CD4-positive, alpha-beta T cell (primary cell): ENCODE measurements at places on chromosomes 3 and 15.

DNA sequence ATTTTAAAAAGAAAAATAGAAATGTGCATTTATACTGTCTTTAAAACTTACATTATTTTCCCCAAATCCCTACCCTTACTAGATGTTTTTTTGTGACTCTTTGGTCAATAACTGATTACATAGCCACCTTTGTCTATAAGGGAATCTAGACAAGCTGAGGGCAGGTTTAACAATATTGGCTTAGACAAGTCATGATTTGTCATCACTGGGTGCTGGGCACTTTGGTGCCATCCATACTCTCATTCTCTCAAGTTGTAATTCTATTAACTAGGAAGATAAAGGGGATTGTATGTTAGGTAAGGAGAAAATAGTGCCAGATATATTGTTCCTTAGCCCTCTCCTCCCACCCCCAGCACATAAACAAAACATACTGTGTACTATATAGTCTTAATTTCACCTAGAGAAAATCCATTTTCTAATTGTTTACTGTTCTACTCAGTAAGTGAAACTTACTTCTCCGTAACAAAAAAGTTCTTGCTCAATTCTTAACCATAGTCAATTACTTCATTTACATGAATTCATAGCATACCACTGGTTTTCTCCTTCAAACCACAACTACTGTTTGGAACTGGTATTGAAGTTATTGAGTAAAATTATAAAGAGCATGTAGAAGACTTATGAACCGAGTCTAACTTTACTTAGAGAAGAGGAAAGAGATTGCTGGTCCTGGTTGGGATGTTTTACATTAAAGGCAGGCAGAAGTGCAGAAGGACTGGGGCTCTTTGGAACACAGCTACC is 877.1 kb downstream of the PDCD6IP start:
- DNase-seq = no peak

GRCh38 chr3:167051421-167051820 is 328.7 kb downstream of the ZBBX start:
- DNase-seq = no peak

GRCh38 chr3:128078322-128078721 is 26.1 kb downstream of the SEC61A1 start:
- no peak for DNase-seq

- DNase-seq = no peak
Measured at GRCh38 chr3:59451800-59452746, 402.2 kb upstream of the CFAP20DC start.

DNA sequence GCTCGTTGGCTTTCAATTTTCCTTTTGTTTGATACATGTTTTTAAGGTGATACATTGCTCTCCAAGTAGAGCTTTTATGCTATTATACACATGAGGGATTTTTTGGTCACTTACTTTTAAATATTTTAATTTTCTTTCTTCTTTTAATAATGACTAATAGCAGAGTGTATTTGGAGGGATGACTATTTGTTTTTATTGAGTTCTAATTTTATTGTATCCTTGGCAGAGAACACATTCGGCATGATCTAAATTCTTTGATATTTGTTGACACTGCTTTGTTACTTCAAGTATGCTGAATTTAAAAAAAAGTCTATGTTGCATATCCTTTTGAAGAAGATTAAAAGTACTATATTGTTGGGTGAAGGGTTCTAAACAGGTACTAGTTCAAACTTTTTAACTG is 149.9 kb upstream of the PDZRN3 start:
- DNase-seq = no peak

GRCh38 chr3:149371001-149371722 is 6.3 kb downstream of the TM4SF1 start:
- no peak for DNase-seq

- no peak for DNase-seq
Measured at GRCh38 chr3:196995027-196995426, 26.4 kb upstream of the PIGZ start.
